ENCODE measurements at places on chromosomes 12 and 14.
A peak's percentile ranks its signal among the peaks of the same experiment; 100 is the strongest.

DNA sequence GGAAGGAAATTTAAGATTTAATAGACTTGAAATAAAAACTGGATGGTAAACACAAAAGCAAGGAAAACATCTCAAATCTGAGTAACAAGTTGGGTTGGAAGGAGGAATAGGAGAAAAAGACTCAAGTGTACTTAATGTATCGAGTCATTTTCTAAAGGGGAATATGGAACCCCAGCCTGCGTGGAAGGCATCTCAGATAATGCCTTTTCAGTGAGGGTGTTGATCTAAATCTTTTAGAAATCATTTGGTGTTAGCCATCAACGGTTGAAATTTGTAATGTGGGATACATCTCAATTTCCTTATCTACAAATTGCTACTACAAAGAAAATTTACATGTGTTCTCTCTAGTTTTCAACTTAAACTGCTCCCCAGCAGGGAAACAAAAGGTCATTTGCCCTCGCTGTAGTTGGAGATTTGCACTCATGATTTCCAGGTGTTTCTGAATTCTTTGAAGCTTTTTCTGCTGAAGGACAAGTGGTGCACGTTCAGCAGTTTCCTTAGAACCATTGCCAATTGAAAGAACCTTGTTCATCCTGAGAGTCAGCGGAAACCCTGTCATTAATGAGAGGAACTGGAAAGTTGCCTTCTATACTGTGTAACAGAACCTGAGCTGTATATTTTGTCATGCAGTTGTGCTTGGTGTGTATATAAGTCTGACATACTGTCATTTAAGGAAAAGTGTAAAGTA lies 2.2 kb downstream of the PCBP2 start:
- DNase-seq = no peak

GRCh38 chr12:100995201-100995600 lies 200.6 kb downstream of the ANO4 start:
- peak; percentile 74 for DNase-seq

GRCh38 chr14:22892488-22892887 lies 9.5 kb downstream of the REM2 start:
- DNase-seq = no peak

- DNase-seq = peak; percentile 92
Observed at GRCh38 chr12:95805864-95806671, 15.5 kb upstream of the NTN4 start.

GRCh38 chr14:38799671-38800070 lies 303.4 kb downstream of the SEC23A start:
- DNase-seq = no peak

- no peak for DNase-seq
Observed at GRCh38 chr14:55467307-55467706, 26.9 kb upstream of the TBPL2 start.

DNA sequence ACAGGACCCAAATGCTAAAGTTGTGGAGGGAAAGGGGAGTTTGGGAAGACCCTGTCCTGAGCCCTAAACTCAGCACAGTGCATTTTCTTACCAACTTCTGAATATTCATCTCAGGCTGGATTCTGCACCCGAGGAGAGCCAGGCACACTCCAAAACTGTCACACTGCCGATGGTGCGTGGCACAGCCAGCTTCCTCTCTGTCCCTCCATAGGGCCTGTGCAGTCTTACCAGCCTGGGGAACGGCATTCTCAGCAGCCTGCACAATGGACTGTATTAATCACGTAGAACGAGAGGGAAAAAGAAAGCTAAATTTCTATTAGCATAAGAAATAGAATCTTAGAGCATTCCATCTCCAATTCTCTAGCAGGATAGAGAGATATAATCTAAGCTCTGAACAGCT lies 71.3 kb upstream of the GPATCH2L start:
- no peak for DNase-seq

- peak; percentile 58 for DNase-seq
Observed at GRCh38 chr12:56193025-56193578, 3.8 kb upstream of the SMARCC2 start.

- no peak for DNase-seq
Observed at GRCh38 chr12:119153477-119154434, 25.0 kb upstream of the HSPB8 start.

DNA sequence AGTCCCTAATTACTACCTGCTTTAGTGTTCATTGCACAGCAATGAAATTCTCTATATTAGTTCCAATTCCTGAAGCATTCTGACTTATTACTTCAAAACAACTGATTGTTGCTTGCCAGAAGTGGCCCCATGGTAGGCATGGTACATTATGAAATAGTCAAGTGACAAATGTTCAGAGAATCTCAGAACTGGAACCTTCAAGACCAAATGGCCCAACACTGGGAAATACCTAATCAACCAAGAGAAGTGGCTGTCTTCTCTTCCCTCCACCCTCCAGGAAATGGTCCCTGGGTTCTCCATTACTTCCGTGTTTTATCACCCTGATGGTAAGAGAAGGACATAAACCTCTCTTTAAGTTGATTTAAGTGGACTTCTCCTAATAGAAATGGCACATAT lies 49.9 kb downstream of the ITPR2 start:
- DNase-seq = no peak

DNA sequence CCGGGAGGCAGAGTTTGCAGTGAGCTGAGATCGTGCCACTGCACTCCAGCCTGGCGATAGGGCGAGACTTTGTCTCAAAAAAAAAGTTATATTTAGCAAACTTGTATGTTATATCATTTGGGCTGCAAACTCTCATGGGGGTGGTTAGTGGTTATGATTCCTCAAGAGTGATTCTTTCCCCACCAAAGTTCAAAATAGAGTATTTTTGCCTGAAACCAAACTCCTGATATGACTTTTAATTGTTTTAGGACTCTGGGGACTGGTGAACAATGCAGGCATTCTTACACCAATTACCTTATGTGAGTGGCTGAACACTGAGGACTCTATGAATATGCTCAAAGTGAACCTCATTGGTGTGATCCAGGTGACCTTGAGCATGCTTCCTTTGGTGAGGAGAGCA lies 18.6 kb downstream of the HSD17B6 start:
- no peak for DNase-seq

- no peak for DNase-seq
Observed at GRCh38 chr14:95323917-95324316, 4.2 kb upstream of the CLMN start.

GRCh38 chr12:42585154-42585840 lies 4.2 kb downstream of the PRICKLE1 start:
- DNase-seq = no peak

- no peak for DNase-seq
Observed at GRCh38 chr12:11954181-11954580, 116.6 kb upstream of the BCL2L14 start.

- DNase-seq = no peak
Observed at GRCh38 chr14:53963320-53964227, 6.9 kb upstream of the BMP4 start.

DNA sequence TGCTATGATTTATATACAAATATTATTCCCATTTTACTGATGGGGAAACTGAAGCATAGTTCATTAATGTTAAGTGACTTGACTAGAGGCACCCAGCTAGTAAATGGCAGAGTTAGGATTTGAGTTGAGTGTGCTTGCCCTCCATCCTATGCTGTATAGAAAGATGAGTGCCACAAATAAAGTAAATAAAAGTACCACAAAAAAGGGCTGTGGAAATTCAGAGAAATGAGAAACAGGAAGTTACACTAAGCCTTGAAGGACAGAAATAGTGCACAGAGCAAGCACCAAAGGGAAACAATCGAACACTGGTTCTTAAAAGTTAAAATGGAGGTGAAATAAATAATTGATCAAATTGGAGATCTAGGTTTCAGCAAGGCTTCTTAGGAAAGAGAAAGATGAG lies 9.2 kb upstream of the ABCD2 start:
- no peak for DNase-seq

DNA sequence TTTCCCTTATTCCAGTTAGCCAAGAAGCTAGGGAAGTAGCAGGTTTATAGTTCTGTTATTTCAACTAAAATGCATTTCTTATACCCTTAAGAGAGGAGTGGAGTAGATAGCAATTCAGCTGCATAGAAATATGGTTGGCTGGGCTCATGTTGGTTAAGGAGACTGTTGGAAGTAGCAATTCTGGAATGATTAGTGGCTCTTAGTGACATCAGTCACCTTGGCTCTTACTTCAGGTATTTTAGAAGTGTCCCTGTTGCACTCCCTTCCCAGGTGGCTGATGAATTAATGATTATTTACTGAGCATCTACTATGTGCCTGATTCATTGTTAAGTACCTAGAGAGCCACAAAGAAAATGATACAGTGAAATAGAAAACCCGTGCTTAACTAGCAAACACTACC lies 128.1 kb downstream of the MGST1 start:
- no peak for DNase-seq

- DNase-seq = no peak
Observed at GRCh38 chr14:72098210-72098609, 166.0 kb downstream of the RGS6 start.

DNA sequence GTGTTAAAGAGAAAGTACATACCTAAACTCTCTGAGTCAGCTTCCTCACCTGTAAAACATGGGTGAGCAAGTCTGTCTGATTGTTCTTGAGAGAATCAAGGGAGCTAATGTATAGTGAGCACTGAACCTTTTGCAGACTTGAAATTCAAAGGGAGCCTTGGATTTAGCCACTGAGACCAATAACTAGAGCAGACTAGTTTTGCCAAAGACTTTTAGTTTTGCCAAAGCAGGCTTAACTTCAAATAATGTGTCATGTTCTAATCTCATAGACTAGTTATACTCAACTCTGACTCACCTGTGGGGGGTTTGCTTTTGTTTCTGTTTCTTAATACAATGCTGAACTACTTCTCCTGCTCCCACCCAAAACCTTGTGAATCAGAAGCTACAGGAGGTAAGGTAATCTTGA lies 123.7 kb downstream of the SLC25A21 start:
- no peak for DNase-seq

DNA sequence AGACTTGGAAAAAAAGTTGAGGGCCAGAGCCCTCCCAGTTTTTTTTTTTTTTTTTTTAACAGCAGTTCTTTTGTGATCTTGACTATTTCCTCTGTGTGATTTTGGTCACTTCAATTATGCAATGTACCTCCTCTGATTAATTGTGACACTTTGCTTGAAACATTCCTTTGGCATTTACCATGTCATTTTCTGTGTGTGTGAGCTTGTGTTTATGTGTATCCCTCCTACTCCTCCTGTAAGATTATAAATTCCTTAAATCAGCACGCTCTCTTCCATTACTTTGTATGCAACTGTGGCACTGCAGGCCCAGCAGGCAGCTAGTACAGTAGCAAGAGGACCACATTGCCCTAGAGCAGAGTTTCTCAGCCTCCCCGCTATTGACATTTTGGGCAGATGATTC lies 33.2 kb upstream of the GALNT16 start:
- DNase-seq = no peak

DNA sequence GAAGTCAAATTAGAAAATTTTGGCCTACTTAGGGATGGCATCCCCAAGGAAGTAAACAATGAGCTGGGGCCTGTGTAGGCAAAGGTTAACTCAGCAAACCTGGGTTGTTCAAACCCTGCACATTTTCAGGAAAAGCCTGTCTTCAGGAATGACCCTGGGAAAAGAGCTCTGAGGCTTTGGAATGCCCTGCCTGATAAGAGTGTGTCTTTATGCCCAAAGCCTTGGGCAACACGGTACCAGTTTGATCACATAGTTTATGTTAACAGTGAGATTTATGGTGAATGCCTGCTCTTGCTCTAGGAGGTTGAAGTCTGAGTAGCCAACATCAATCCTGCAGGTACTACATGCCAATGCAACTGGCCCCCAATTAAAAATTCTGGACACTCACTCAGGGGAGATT lies 28.2 kb upstream of the STAB2 start:
- DNase-seq = no peak

- DNase-seq = no peak
Observed at GRCh38 chr12:48901278-48901677, 24.0 kb downstream of the FKBP11 start.

DNA sequence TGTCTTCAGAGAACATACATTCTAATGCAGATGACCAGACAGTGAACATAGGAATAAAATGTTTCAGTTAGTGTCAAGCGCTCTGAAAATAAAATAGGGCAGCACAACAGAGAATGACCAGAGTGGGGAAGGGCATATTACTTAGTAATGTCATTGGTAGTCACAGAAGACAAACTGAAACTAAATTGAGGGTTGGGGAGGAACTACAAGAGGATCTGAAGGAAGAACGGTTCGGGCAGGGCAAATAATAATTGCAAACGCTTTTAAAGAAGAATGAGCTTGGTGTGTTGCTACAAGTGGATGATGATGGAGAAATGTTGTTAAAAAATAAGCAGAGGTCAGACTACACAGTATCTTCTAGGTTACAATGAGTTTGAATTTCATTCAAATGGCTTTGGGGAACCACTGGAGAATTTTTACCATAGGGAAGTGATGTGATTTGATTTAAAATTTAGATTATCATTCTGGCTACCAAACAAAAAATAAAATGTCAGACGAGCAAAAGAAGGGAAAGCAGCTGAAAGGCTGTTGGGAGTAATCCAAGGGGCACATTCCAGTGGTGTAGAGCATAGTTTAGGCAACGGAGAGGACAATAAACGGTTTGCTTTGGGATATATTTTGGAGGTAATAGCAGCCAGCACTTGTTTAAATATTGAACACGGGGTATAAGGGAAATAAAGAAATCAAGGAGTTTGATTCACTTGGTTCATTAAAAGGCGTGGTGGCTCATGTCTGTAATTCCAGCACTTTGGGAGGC lies 56.3 kb upstream of the SLC6A13 start:
- no peak for DNase-seq

GRCh38 chr14:68978172-68978911 lies 760 bp downstream of the ACTN1 start:
- DNase-seq = no peak

DNA sequence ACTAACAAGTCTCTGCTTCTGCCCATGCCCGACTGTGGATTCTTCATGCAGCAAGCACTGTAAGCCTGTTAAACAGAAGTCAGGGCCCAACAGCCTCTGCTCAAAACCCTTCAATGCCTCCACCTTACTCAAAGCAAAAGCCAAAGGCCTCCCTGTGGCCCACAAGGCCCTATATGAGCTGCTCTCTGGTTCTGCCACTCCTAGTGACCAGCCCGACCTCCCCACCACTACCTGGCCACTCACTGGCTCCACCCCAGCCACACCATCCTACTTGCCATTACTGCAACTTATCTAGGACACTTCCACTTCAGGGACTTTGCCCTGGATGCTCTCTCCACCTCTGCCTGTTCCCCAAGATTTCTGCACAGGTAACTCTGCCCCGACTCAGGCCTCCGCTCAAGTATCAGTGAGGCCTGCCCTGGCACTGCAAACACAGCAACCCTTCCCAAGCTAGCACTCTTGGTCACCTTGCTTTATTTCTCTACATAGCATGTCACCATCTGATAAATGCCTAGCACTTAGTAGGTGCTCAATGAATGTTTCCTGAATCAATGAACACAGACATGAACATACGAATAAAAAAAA lies 88.9 kb downstream of the ITPR2 start:
- DNase-seq = no peak

GRCh38 chr12:88113871-88114270 lies 28.0 kb downstream of the CEP290 start:
- no peak for DNase-seq
